Activated CD4-positive, alpha-beta T cell treated with anti-CD3 and anti-CD28 coated beads, Interleukin-2, amount 50 U/mL, for 1 hour (primary cell): ENCODE measurements at places on chromosomes 2 and 18.

DNA sequence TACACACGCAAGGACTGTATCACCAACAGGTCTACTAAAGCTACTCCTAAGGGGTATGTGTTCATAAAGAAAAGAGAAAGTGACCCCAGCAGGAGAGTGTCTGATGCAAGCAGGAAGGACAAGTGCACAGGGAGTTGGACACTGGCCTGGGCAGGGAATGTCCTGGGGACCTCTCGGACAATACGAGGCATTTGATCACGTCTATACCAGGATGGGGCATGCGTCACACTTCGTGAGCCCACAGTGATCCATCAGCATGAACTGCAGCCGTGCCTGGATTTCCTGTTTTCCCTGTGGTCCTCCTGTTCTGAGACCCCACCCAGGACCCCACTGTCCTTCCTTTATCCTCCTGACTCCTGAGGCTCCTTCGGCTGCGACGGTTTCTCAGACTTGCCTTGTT, 113.9 kb downstream of the HDAC4 start:
- DNase-seq: no peak

GRCh38 chr18:44602845-44603244, 77.8 kb upstream of the SETBP1 start:
- no peak for DNase-seq

- no peak for DNase-seq
These were observed 203.2 kb downstream of the NBAS start for GRCh38 chr2:15357922-15358321.

GRCh38 chr2:106159866-106160785, 34.0 kb downstream of the UXS1 start:
- DNase-seq: peak; percentile 66

DNA sequence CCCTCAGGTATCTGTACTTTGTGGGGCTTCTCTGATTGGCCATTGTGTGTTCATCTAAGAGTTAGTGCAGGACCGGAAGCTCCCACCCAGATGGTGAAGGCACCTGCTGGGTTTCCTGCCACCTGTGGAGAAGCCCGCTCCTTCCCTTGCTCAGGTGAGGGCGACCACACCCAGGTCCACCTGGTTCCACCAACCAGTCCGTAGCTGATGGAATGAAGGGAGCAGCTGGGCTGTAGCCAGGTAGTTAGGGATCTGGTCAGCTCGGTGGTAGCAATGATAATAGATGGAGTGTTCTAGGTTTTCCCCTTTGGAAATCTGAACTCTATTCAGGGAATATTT, 16.0 kb downstream of the SH3BP4 start:
- no peak for DNase-seq

GRCh38 chr2:25473758-25474340, 132.1 kb upstream of the DNMT3A start:
- DNase-seq: no peak
